A549 treated with GW870086 at 1 μM for 4 hours (cell line): ENCODE measurements at places on chromosomes 13 and 19. TPM values are rescaled to one million over a fixed set of nuclear protein-coding genes. Genes with fewer than 3 reads are reported as not detected.

The KLK8 gene
- total RNA-seq: not detected in 5 replicates

The ZNF726 gene
- 0.31 to 1.0 TPM (median 0.34 TPM) in 5 replicates for total RNA-seq

The KLF5 gene
- total RNA-seq: 28.8 to 48.7 TPM (median 43.4 TPM) in 5 replicates

The TMEM86B gene
- total RNA-seq: 3.1 to 5.3 TPM (median 4.1 TPM) in 5 replicates

The ZNF91 gene
- total RNA-seq: 0.10 to 0.66 TPM (median 0.31 TPM) in 5 replicates

The FGF21 gene
- not detected in 5 replicates for total RNA-seq
